ENCODE measurements at places on chromosomes 7 and 10.

- no peak for DNase-seq
These were observed 458.3 kb downstream of the PLXDC2 start for GRCh38 chr10:20274571-20274970.

DNA sequence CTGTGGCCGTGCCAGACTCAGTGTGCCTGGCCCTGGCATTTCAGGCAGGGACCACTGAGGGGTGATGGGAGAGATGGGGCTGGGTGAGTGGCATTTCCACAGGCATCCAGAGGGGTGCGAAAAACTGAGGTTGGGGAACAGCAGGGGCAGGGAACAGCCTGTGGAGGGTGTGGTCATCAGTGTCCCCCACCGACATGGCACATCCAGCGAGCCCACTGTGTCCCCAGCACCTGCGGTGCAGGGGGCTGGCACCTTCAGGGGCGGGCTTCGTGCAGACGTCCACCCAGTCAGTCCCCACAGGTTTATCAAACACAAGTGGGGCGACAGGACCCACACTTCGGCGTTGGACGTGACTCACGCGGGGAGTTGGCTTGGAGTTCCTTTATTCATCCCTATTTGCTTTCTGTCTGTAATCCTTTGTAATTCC, 14.8 kb downstream of the CUX1 start:
- DNase-seq = no peak

DNA sequence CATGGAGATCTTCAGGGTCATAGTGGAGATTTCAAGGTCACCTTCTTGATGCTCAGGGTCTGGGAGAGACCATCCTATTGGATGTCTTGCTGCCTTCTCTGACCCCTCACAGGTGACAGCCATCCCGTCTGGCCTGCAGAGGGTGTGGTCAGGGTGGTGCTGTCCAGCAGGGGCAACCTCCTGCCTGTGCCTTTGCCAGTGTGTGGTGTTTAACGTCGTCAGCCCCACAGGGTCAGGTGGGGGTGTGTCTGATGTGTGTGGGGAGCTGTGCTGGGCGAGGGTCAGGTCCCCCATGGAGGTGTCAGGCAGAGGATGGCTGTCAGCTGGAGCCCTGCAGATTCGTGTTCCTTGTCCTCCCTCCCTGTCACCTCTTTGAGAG, 16.5 kb downstream of the ADCY1 start:
- no peak for DNase-seq

GRCh38 chr10:124756156-124756903, 12.2 kb upstream of the FAM53B start:
- no peak for DNase-seq

GRCh38 chr7:99143853-99144672, at the start of gene SMURF1:
TSS of gene SMURF1 (minus strand) at chr7:99144108. CDS start at chr7:99143780, 328 bp downstream.
- DNase-seq = peak; percentile 43

GRCh38 chr7:119256446-119257131, 1016.4 kb upstream of the KCND2 start:
- no peak for DNase-seq

DNA sequence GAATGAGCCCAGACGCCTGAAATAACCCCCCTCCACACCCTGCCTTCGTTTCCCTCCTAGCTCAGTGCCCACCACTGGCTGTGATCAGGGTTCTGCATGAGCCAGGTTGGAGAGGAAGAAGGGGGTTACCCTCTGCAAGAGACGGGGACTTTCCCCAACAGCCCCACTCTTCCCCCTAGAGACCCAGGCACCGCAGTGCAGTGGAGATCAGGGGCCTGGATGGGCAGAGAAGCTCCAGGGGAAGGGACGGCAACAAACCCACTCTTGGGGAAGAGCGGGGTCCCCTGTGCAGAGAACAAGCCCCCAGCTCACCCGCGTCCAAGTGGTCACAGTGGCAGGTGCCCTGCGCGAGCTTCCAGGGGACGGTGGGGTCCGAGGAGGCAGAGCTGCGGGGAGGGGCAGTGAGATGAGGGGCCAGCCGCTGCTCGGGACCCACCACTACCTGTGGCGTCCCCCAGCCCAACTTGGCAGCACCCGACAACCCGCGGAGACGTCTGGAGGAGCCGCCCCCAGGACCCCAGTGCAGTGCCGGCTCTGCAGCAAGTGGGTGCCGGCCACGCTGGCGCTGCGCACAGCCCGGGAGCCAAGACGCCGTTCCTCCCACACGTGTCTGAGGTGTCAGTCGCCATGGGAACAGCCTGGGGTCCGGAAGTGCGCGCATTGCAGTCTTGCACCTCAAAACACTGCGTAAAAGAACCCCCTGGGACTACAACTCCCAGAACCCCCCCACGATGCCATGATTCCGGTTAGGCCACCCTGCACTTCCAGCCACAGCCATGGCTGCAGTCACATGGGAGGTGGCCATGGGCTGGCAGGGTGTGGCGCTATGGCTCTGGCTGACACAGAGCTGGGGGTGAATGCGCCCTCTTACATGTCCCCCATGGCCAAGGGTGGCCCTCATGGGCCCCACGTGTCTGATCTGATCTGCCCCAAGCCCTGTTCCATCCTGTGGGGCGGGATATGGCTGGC, 45.8 kb upstream of the WIPI2 start:
- DNase-seq = no peak

- no peak for DNase-seq
These were observed 57.3 kb upstream of the GSAP start for GRCh38 chr7:77473229-77474005.

- no peak for DNase-seq
These were observed 122.0 kb downstream of the AGMO start for GRCh38 chr7:15439853-15440252.

GRCh38 chr7:1853986-1854865, 184.1 kb downstream of the ELFN1 start:
- no peak for DNase-seq

DNA sequence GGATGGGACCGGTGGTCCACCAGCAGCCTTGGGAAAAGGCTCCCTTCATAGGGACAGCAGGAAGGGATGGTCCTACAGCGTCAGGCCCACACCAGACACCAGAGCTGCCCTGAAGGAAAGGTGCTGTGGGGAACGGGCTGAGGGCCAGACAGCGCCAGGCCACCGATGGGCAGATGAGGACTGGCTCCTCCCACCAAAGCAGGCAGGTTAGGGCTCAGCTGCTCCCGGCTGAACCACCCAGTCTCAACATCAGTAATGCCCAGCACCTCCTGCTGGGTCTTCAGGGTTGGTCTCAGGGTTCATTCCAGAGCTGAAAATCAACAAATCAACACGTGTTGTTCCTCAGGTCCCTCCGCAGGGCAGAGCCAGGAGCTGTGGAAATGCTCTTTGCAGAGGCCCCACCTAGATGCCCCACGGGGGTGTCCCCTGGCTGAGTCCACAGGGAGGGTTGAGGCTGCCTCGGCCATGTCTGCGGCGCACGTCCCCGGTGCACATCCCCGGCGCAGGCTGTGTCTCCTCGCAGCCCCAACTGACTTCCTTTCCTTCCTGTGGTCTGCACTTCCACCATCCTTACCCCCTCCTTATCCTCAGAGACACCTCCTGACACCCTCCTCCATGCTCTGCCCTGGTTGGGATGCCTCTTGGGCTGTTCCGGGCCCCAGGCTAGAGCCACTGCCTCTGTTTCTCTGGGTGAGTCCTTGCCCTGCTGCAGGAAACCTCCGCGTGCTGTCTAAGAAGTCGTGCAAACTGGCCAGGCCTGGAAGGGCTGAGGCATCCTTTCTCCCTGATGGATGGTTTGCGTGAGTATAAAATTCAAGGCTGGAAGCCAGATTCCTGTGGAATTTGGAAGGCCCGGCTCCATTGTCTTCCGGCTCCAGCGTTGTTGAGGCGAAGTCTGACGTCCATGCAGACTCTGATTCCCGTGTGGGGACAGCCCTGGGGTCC, 32.8 kb upstream of the CFAP46 start:
- no peak for DNase-seq

DNA sequence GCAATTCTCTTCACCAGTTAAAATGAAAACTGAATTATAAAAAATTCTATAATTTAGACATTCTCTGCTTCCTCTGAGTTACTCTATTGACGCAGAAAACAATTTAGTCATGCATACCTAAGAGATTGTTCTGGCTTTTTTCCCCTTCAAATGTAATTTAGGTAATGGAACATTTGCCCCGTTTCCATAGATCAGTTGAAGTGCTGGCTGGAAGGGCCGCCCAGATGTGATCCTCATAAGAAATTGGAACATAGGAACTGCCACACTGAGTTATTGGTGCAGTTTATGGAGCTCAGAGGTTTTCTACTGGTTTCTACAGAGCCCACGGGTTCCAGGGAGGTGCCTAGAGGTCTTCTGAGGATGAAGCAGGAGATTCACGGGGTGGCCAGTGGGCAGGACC, 581.7 kb downstream of the SDK1 start:
- DNase-seq = no peak

GRCh38 chr7:519484-520390, at the start of gene PDGFA:
TSS of gene PDGFA (minus strand) at chr7:519846. CDS start at chr7:519001, 845 bp downstream.
- peak; percentile 67 for DNase-seq

GRCh38 chr10:29980084-29980483, 79.3 kb downstream of the JCAD start:
- DNase-seq = no peak

- DNase-seq = no peak
These were observed 93.1 kb upstream of the HABP2 start for GRCh38 chr10:113459626-113460280.

- DNase-seq = no peak
These were observed 18.5 kb upstream of the JAZF1 start for GRCh38 chr7:28199021-28199510.

- DNase-seq = no peak
These were observed 67.1 kb downstream of the ABCC2 start for GRCh38 chr10:99849536-99849935.

- DNase-seq = no peak
These were observed 88.8 kb downstream of the DNMBP start for GRCh38 chr10:99920901-99921300.

DNA sequence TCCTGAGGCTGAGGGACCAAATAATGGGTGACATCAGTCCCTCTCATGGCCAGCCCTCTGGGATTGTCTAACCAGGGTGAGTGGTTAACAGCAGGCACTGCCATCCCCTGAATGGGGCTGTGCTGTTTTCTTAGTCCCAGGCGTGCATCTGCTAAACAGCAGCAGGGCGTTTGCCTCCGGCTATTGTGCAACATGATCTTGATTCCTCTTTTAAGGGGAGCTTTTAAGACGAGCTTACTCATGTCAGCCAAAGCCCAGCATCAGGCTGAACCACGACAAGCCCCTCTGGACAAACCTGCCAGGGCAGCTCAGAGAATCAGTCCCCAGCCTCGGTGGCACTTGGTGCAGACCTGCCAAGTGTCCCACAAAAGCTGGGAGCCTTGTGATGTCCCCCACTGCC, 16.2 kb upstream of the IGFBP3 start:
- DNase-seq = no peak

- no peak for DNase-seq
These were observed 12.5 kb upstream of the IL2RA start for GRCh38 chr10:6074489-6075301.

DNA sequence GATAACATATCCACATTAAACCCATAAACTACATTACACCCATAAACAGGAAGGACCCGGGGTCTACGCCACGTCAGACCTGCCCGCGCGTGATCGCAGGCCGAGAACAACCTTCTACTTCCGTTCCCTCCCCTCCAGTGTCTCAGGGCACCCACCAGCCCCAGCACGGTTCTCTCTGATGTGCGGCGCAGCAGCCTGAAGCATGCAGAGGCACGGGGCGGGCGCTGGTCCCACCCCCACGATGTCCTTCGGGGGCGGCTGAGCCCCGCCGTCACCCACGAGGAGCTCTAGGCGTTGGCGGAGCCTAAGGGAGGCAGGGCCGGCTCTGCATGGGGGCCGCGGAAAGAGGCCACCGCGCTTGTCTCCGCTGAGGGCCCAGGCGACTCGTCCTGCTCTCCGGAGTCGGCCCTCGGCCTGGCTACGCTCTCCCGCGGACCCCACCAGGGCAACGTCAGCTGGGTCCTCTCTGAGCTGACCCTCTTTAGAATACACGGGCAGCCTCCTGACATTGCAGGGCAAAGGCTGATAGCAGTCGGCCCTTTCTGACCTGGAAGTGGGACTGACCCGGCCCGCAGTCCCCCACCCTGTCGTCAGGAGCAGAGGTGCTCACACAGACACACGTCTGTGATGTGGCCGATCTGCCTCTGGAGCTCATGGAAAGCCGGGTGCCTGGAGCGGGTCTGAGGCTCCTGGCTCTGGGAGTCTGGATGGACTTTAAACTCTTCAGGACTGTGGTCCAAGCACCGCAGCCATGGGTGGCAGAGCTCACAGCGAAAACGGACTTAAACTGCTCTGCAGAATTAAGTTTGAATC, 65.6 kb upstream of the ADGRA1 start:
- no peak for DNase-seq

GRCh38 chr7:79713276-79713675, 259.8 kb upstream of the MAGI2 start:
- DNase-seq = no peak

DNA sequence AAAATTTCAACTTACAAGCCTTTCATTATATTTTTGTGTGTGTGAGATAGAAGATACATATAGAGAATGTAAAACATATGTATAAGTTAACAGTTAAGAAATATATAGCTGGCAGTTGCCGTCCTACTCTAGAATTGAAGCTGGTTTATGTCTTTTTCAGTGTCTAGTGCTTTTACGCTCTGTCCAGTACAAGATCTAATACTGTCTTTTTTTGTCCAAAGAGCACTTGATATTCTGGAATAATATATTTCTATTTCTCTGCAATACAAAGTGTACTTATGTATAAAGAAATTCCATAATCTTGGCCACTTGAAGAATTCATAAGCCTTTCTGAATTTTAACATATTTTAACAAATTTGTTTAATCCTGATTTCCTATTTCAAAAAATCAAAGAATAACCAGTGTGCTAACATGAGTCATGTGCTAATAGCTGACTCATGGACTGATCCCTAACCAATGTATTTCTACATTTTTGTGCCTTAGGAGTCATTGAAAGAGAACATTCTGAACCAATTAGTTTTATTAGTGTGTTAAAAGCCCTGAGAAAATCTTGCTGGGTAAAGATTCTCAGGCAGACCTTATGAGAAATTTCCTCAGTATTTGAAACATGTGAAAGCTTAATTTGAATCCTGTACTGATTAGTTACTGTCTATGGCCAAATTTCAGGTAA, 73.2 kb upstream of the CCAR1 start:
- DNase-seq = no peak

GRCh38 chr10:110336111-110336721, 31.5 kb upstream of the SMNDC1 start:
- no peak for DNase-seq

DNA sequence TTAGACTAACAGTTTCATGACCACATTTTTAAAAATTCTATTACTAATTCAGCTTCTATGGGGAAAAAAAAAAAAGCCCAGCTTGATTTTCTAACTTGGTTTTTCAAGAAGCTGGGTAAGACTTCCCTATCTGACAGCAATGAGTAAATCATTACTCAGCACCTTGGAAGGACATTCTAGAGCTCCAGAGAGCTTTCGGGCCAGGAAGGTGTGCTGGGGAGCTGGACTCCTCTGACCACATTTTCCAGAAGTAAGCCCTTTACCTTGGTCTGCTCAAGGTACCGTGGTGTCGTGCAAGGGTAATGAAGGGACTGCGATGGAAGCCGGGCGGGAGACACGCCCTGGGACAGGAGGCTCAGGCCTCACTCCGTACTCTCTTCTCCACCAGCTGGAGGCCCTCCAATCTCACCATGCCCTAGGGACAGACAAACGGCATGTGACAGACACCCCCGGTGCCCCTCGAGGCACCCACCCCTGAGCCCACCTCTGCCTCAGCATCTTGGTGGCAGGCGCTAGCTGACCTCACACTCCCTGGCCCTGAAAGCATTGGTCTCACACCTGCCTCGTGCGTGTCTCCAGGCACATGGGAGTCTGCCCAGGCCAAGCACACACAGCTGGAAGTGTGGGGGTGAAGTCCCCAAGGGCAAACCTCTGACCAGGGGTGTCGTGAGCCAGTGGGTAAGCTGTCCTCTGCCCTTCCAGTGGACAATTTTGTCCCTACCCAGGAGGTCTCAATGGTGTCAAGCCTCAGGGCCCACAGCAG, 152.1 kb downstream of the OAT start:
- DNase-seq = no peak
